ENCODE measurements at places on chromosomes 6 and 20. TPM values are rescaled to one million over a fixed set of nuclear protein-coding genes. Genes with fewer than 3 reads are reported as not detected.

The ADGRG6 gene
- 33.2 TPM for total RNA-seq

The DTNBP1 gene
- 2.2 TPM for total RNA-seq

The HLA-DRB5 gene
- total RNA-seq, result not detected

The SDC4 gene
- 129 TPM for total RNA-seq

GRCh38 chr6:81668615-81669047 lies 83.8 kb downstream of the TENT5A start:
- no peak for DNase-seq

DNA sequence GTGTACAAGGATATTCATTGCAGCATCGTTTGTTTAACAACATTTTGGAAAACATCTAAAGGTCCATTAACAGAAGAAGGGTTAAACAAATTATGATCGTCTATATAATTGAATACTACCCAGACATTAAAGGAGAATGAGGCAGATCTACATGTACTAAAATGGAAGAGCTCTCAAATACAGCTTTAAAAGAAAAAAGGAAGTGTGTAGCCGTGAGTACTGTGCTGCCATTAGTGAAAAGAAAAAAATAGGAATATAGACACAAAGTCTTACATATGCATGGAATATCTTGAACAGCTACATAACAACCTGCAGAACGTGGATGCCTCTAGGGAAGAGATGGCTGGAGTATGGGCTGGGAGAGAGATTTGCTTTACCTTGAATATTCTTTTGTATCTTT lies 37.9 kb downstream of the PRDM1 start:
- DNase-seq, result no peak

DNA sequence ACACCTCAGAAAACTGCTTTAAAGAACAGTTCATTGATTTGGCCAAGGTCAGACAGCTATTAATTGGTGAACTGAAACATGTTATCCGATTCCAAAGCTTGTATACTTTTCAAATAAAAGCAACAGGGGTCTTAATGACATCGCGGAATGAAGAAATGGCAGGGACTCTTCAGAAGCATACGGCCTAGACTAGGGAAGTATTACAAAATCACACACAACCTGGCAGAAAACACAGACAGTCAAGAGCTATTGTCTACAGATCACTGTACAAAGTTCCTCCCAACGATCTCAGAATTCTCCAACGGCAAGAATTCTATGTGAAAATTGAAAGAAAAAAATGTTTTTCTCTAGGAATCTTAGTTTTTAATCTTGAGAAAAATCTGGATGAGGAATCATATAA lies 105.5 kb downstream of the PTPRK start:
- no peak for DNase-seq

DNA sequence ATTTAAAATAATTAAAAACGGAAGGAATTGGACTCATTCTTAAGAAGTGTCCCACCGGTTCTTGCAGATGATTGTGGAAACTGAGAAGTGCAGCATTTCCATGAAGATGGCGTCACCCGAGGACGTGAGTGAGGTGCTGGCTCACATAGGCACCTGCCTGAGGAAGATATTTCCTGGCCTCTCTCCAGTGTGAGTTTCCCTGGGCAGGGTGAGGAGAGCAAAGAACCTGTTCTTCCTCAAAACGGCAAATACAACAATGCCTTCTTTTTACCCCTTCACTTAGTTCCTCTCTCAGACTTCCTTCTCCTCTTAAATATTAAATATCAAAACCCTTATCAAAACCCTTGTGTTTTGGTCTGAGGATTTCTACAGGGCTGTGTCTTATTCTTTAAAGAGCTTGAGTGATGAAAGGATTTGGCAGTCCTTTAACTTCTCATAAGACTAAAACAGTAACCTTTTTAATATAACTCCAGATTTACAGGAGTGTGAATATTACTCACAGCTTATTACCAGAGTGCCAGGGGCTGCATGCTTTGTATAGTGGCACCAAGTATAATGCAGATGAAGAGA lies 156.3 kb downstream of the CARMIL1 start:
- no peak for DNase-seq

DNA sequence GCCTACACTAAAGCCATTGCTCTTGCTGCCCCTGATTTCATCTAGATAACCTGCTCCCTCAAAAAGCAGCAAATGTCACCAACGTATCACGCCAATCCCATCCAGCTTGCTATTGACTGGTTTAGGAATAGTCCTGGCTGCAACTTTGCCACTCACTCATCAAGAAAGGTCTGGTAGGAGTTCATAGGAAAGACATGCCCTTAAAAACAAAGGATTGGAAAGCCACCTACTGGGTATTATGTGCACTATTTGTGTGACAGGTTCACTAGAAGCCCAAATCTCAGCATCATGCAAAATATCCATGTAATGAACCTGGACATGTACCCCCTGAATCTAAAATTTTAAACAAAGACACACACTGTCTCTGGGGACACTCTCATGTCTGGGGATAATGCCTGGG lies 170.4 kb upstream of the COL21A1 start:
- no peak for DNase-seq

DNA sequence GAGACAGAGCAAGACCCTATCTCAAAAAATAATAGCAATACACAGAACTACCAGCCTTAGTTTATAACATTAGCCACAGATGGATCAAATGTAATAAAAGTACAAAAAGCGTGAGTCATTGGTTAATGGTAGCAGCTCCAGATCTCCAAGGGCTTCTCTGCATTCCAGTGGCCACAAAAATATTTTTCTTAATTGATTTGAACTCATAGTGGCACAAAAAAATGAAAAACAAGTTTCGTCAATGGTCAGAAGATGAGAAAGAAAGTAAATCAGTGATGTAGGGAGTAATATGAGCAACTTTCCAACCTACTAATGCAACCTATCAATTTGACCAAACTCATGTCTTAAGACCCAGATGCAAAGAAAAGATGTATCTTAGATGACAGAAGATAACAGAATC lies 79.6 kb downstream of the CEP57L1 start:
- peak; percentile 84 for DNase-seq

- DNase-seq, result peak; percentile 11
Measured at GRCh38 chr6:21595285-21596144, 2.0 kb downstream of the SOX4 start.

DNA sequence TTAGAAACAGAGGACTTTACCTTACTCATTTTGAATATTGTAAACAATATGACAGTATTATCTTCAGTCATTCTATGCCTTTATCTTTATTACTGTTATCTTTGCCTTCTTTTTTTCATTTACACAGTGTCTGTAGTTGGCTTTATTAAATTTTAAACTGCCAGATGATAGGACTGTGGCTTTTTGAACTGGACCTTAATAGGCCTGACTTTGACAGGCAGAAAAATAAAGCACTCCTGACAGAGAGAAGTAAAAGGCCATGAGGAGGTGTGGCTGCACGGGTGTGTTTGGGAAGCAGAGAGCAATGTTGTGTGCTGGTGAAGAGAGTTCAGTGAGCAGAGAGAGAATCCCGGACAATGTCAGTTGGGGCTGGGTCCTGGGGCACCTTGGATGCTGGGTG lies 7.8 kb downstream of the TRIM40 start:
- DNase-seq, result no peak

DNA sequence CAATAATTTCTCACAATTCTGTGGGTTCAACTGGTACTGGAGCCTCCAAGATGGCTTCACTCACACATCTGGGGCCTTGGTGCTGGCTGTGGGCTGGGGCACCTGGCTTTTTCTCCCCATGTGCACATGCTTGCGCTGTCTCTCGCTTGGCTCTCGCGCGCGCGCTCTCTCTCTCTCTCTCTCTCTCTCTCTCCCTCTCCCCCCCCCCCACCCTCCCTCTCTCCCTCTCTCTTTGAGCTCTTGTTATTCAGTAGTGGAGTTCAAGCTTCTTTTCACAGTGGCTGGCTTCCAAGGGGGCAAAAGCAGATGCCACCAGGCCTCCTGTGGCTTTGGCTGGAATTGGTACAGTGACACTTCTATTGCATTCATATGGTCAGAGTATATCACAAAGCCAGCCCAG lies 10.8 kb upstream of the TBCC start:
- DNase-seq, result no peak

DNA sequence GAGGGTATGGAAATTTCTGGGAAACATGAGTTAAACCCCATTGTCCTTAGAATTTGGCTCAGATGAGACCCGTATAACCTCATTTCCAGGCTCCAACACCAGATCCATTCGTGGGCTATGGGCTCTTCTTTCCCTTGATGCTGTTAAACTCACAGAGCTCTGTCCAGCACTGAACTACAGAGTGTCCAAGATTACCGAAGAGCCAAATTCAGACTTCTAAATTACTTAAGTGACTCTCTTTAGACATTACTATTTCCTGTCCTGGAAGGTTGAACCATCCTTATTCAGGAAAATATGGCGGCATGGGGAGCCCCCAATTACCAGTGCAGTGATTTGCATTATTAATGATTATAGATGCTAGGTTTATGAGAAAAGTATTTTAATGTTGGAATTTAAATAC lies 124.9 kb upstream of the EDN1 start:
- DNase-seq, result no peak

DNA sequence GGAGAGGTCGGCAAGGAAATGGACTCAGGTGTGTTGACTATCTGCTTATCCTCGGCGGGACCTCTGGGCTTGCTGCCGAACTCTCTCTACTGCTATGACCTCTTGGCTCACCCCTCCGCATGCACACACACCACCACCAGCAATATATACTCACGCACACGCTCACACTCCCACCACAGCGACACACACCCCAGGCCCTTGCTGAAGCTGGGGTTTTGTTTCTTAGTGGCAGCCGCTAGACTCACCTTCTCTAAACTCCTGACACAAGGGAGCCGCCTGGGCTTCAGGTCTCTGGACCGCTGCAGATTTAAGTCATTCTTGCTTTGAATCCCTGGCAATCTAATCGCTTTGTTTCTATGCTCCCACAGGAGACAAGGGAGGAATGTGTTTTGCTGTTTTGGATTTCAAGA lies 59.4 kb upstream of the BACH2 start:
- no peak for DNase-seq

GRCh38 chr6:152671171-152671570 lies 26.5 kb upstream of the MYCT1 start:
- no peak for DNase-seq
